ENCODE measurements at places on chromosomes 2 and 18.
A peak's percentile ranks its signal among the peaks of the same experiment; 100 is the strongest.

- DNase-seq = no peak
Observed at GRCh38 chr2:11437602-11438001, 28.4 kb downstream of the E2F6 start.

- DNase-seq = no peak
Observed at GRCh38 chr2:114384441-114384840, 58.0 kb upstream of the DPP10 start.

- no peak for DNase-seq
Observed at GRCh38 chr18:25535495-25535894, 183.5 kb upstream of the ZNF521 start.

- no peak for DNase-seq
Observed at GRCh38 chr2:26642429-26642828, 1.3 kb upstream of the CIB4 start.

GRCh38 chr2:42010743-42011298 lies 37.0 kb upstream of the PKDCC start:
- peak; percentile 88 for DNase-seq

DNA sequence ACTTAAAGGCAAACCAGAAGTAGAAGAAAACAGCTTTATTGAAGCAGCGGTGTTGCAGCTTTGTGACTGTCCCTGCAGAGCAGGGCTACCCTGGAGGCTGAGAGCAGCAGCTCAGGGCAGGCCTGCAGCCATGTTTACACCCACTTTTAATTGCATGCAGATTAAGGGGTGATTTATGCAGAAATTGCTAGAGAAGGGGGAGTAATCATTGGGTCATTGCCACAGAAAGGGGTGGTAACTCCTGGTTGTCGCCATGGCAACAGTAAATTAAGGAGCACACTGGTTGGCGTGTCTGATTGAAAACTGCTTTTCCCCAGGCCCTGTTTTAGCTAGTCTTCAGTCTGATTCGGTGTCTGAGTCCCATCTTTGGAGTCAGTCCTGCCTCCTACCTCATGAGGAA lies 195.4 kb upstream of the HDAC4 start:
- DNase-seq = no peak

DNA sequence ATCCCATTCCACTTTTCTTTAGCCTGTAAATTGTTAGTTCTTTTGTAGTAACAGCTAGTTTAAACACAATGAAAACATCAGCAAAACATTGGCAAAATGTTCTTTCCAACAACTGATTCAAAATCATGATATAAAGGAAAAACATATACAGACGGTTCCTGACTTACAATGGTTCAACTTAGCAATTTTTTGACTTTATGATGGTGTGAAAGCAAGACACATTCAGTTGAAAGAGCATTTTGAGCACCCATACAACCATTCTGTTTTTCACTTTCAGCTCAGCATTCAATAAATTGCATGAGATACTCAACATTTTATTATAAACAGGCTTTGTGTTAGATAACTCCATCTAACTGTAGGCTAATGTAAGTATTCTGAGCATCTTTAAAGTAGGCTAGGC lies 185.1 kb downstream of the NOL4 start:
- DNase-seq = no peak

GRCh38 chr2:134917888-134918525 lies 615 bp upstream of the CCNT2 start:
- DNase-seq = no peak
